Amniotic stem cell (primary cell): ENCODE measurements at places on chromosomes 7 and 10.

DNA sequence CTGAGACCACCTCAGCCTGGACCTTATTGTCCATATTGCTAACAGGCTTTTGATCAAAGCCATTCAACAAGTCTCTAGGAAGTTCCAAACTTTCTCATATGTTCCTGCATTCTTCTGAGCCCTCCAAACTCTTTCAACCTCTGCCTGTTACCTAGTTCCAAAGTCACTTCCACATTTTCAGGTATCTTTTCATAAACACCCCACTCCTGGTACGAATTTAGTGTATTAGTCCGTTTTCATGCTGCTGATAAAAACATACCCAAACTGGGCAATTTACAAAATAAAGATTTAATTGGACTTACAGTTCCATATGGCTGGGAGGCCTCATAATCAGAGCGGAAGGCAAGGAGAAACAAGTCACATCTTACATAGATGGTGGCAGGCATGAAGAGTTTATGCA, 836.8 kb downstream of the SORCS1 start:
- DNase-seq, result no peak

DNA sequence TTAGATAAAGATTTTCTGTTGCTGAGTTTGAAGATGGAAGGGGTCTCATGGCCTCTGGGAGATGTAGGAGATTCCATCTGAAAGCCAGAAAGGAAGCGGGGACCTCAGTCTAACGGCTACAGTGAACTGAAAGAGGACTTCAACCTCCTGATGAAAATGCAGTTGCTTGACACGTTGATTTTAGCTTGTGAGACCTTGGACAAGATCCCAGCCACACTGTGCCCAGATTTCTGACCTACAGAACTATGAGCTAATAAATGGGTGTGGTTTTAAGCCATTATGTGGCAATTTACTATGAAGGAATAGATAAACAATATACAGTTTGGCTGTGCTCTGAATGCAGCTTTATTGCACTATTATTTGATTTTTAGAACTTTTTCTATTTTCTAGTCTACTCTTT, 342.3 kb upstream of the SEMA3D start:
- DNase-seq, result no peak

GRCh38 chr7:71868797-71869196, 543.3 kb downstream of the CALN1 start:
- DNase-seq, result no peak

DNA sequence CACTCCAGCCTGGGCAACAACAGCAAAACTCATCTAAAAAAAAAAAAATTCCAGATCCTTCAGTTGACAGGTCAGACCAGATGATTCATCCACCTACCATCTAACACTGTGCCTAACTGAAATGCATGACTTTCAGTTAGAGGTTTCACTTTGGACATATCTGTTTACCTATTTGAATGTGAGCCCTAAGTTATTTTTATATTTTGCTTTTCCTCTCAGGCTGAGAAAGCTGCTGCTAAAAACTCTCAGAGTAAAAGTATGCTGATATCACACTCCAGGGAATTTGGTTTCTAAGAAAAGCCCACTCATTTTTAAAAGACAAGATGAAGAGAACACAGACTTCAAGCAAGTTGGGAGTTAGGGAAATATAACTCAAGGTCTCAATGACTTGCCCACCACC, 126.0 kb downstream of the SGMS1 start:
- peak; percentile 7 for DNase-seq

DNA sequence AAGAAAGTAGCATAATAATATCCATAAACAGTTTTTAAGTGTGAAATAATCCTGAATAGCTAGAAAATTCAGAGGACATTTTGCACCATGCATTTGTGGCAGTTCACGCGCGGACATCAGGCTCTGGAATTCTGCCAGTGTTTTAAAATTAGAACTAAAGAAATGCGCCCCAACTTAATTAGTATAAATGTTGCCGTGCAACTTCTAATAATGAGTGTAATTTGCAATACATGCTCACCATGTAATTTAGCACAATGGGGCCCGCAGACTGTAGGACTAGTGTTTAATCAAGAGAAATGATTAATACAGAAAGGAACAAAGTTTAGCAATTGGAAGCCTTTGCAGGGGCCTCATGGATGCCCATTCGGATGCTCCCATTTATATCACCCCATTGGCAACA, 96.6 kb downstream of the PTPRE start:
- DNase-seq, result no peak

- DNase-seq, result no peak
Observed at GRCh38 chr7:48660306-48660870, 264.0 kb upstream of the CDC14C start.

- no peak for DNase-seq
Observed at GRCh38 chr10:118990326-118990725, 39.2 kb upstream of the NANOS1 start.
